Activated naive CD4-positive, alpha-beta T cell treated with anti-CD3 and anti-CD28 coated beads, Interleukin-2, amount 10 ng/mL, durations not matched to agents 7 days and 5 days (primary cell): ENCODE measurements at places on chromosomes 7 and 10.

GRCh38 chr7:39299695-39300094 lies 266.5 kb upstream of the YAE1 start:
- no peak overlapping the region for H3K27ac ChIP-seq
- no peaks in the 10 kb centered on the region for H3K4me1 ChIP-seq
- peaks cover 6% of the 10 kb centered on the region for H3K27me3 ChIP-seq

DNA sequence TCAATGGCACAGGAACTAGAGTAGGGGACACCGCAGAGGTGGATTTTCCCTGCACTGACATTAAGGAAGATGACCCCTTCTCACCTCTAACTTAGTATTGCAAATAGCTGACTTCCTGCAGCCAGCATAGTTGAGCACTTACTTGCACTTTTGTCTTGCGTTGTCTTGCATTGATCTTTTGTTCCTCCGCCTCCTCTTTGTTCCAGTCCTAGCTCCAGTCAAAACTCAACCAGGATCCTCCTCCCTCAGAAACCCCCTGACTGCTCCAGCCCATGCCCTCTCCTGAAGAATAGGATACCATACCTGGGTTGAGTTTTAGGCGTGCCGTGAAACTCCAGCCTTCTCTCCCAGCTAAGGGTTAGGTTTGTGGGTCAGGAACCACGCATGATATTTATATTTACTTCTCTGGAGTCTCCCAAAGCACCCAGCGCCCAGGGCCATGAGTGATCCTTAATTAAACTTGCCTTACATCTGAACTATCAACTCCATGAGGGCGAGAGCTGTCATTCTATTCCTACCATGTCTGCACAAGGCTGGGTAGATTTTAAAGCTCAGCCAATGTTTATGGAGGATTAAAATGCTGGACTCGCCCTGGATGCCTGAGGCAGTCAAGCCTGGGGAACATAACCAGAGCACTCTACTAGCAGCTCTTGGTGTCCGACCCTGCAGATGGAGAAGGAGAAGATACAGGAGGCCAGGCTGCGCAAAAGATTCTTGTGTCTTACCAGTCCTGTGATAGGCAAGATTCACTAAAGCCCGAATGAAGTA lies 14.1 kb downstream of the ZNF467 start:
- H3K27me3 ChIP-seq: peaks cover 4% of the 10 kb centered on the region
- no peaks in the 10 kb centered on the region for H3K36me3 ChIP-seq
- no peak for DNase-seq
- no peak overlapping the region for H3K4me3 ChIP-seq
- H3K4me1 ChIP-seq: no peaks in the 10 kb centered on the region

DNA sequence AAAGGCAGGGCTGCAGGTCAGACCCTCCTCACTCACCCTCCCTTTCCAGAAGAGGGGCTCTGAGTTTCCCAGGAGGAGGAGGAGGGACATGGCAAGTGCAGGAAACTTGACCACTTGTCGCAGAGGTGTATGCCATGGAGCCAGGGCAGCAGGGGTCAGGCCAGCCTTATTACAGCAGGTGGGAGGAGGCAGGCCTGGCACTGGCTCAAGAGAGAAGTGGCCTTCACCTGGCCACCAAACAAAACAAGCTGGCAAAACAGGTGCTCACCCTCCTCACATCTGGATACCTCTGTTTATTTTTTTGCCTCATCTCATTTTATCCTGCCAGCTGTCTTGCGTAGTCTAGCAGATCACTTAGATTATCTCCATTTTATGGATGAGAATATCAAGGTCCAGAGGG lies 12.5 kb downstream of the COL13A1 start:
- no peaks in the 10 kb centered on the region for H3K36me3 ChIP-seq
- H3K4me3 ChIP-seq: no peak overlapping the region
- H3K4me1 ChIP-seq: peaks cover 18% of the 10 kb centered on the region
- no peak for DNase-seq

DNA sequence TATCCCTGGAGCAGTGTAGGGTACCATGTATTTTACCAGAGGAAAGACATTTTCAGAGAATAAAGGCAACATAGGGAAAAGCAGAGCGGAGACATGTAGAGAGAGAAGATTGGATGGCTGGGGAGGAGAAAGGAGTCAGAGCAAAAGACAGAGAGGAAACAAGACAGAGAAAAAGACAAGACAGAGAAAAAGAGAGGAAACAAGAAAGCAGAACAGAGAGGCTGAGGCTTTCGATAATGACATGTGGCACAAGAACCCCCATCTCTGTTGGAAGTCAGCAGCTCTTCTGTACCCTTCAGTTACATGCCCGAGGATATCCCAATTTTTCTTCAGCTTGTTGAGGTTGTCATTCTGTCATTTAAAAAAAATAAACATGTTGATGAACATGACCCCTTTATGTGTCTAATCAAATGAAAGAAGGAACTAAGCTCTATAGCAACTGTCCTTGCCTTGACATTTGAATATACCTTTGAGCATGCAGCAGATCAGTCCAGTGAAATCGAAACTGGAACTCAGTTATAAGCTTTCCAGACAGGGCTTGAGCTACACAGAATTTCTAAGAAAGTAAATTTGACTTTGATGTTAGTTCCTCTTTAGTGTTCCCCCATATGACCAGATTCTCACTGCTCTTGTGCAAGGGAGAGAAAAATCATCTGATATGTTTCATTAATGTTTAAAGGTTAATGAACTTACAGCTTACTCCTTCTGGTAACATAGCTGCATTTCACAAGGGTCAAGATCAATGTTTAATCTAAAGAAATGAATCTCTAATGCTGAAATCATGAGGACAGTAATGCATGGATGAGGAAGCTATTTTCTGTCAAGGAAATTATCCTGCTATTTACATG lies 75.1 kb upstream of the SP4 start:
- DNase-seq: peak; percentile 42
- H3K27me3 ChIP-seq: no peaks in the 10 kb centered on the region
- peak overlapping the region; percentile 96 for H3K27ac ChIP-seq

DNA sequence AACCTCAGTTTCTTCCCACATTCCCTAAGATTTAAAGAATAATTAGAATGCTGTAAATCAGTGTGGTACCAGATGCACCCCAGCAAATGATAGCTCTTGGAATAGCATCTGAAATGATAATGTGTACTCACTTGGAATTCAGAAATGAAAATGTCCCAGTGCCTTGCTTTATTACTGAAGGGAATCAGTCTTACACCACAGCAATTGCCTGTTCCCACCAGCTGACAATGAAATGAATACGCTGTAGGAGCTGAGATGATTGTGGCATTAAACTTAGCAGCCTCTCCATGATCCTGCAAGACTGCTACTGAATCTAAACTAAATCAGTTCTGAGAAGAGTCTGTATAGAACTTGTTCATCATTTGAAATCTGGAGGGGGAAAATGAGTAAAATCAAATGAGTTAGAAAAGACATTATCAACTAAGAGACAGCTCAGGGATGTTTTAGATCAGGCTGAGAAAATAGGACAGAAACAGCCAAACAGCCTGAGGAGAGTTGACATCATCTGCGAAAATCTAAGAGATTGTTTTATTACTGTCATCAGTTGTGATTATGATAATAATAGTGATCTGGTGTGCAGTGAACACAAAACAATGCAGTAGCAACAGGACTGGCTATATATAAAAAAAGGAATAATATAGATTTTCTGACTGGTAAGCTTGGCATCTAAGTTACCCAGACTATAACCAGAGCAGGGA lies 108.6 kb upstream of the SLC13A1 start:
- no peak for DNase-seq
- H3K36me3 ChIP-seq: no peaks in the 10 kb centered on the region
- no peaks in the 10 kb centered on the region for H3K27me3 ChIP-seq
- no peak overlapping the region for H3K4me3 ChIP-seq

- H3K27me3 ChIP-seq: no peaks in the 10 kb centered on the region
- no peaks in the 10 kb centered on the region for H3K36me3 ChIP-seq
- no peaks in the 10 kb centered on the region for H3K4me1 ChIP-seq
- H3K27ac ChIP-seq: no peak overlapping the region
- H3K4me3 ChIP-seq: no peak overlapping the region
- DNase-seq: no peak
Measured at GRCh38 chr10:95814011-95814727, 58.2 kb downstream of the ENTPD1 start.

DNA sequence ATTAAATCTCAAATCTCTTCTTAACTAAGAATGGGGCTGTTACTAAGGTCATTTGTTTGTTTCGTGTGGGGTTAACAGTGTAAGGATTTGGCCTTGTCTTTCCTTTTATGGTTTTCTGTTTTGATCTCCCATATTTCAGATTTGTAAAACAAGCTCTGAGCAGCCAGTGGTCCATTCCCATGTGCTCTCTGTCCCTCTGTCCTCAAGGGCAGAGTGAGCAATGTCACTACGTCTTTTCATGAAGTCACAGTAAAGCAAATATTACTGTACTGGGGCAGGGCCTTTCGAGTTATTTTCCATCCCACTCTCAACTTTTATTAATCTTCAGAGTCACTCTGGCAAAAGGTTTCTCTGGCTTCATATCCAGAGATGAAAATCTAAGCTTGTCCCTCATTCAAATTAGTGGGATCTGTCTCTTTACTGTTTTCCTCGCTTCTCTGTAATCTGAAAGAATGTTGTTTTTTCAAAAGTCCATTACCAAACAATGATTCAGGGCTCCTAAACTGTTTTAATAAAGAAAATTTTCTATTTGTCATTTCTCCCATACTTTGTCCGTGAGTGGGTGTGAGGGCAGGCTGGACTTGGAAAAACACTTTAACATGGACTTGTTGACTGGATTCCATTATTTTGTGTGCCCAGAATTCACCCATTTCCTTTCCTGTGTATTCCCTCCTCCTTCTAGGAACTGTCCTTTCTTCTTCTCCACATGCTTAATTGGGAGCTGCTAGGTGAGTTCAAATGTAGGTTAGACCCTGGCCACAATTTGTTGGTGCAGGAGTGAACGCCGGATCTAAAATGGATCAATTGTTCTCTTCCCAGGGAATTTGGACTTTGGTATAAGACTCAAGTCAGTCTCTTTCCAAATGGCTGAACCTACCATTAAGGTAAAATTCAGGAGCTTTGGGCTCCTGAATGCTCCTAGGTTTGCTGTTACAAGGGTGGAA lies 42.1 kb upstream of the NAMPT start:
- no peaks in the 10 kb centered on the region for H3K4me1 ChIP-seq
- peaks cover 3% of the 10 kb centered on the region for H3K27me3 ChIP-seq
- H3K27ac ChIP-seq: no peak overlapping the region
- H3K4me3 ChIP-seq: no peak overlapping the region

- H3K27ac ChIP-seq: no peak overlapping the region
- no peaks in the 10 kb centered on the region for H3K4me1 ChIP-seq
- DNase-seq: no peak
- no peak overlapping the region for H3K4me3 ChIP-seq
Measured at GRCh38 chr10:104556831-104557230, 84.3 kb upstream of the SORCS3 start.

GRCh38 chr10:43200538-43201390 lies 62.5 kb downstream of the CSGALNACT2 start:
- H3K27me3 ChIP-seq: peaks cover 15% of the 10 kb centered on the region
- peak; percentile 19 for DNase-seq
- no peak overlapping the region for H3K27ac ChIP-seq
- H3K36me3 ChIP-seq: no peaks in the 10 kb centered on the region
- no peak overlapping the region for H3K4me3 ChIP-seq
- peaks cover 12% of the 10 kb centered on the region for H3K4me1 ChIP-seq

DNA sequence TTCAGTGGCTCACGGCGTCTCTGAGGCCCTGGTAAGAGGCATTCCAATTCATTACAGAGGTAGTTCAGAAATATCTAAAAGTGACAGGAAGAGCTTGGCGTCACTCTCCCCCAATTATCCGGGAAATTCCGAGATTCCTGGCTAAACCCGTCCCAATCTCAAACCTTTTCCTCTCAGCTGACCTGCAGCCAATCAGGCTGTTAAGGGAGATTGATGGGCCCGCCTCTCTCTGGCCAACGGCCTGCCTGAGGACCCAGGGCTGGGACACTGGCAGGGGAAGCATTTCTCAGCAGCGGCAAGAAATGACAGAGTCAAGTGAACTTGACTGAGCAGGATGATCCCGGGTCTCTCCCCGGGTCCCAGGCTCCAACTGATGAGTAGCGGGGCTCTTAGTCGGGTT lies 72.3 kb downstream of the EBF3 start:
- H3K27me3 ChIP-seq: peaks cover 15% of the 10 kb centered on the region
- no peak overlapping the region for H3K27ac ChIP-seq
- no peak for DNase-seq
- no peak overlapping the region for H3K4me3 ChIP-seq

- H3K4me1 ChIP-seq: no peaks in the 10 kb centered on the region
- H3K4me3 ChIP-seq: no peak overlapping the region
- H3K27ac ChIP-seq: no peak overlapping the region
- DNase-seq: no peak
Measured at GRCh38 chr10:61821693-61822092, 79.8 kb upstream of the ARID5B start.

- no peaks in the 10 kb centered on the region for H3K27me3 ChIP-seq
- H3K4me3 ChIP-seq: no peak overlapping the region
- no peak overlapping the region for H3K27ac ChIP-seq
- H3K4me1 ChIP-seq: peaks cover 35% of the 10 kb centered on the region
- peaks cover 71% of the 10 kb centered on the region for H3K36me3 ChIP-seq
- DNase-seq: no peak
Measured at GRCh38 chr7:140039896-140040295, 22.9 kb downstream of the PARP12 start.
